ENCODE measurements at places on chromosomes 13 and 19.
A peak's percentile ranks its signal among the peaks of the same experiment; 100 is the strongest.

DNA sequence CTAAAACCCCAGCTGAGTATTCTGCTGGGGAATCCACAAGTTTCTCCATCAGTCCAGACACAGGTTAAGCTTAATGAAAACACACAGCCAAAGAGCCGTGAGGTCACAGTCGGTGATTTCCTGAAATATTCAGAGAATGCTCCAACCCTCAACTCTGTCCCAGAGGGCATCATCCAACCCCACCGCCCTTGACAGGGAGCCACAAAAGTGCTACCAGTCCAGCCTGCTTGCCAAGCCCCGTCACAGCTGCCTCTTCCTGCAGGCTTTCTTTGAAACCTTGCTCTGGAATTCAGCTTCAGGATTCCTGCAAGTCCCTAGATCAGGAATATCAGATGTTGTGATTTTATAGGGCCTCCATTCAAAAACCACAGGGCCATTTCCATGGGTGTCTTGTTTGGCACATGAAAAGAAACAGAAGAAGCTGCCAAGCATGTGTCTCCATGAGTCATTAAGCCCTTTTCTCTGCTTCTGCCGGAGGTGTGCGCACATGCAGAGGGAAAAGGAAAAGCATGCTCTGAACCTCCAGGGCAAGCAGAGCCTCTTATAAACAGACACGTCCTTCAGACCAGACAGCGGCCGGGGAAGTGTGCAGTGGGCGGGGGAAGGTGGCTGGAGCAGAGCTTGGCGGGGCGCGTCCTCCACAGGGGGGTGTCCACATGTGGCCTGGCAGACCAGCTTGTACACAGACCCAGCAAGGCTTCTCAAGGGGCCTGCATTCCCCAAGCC is 164.7 kb downstream of the KATNAL1 start:
- DNase-seq: peak; percentile 91

DNA sequence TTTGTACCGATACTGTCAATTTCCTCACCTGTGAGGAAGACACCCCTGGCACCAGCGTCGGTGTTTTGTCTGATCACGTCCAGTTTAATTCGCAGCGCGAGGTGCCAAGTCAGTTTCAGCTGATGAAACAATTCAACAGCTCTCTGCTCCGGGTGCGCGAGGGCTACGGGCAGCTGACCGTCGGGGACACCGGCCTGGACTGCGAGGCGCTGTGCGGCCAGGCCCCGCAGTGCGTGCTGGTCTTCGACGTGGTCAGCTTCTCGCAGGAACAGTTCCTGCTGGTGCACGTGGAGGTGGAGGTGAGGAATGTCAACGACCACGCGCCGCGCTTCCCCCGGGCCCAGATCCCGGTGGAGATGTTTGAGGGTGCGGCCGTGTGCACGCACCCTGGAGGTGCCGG is 171.5 kb downstream of the OLFM4 start:
- no peak for DNase-seq

- DNase-seq: no peak
Measured at GRCh38 chr19:14248578-14249011, 42.6 kb upstream of the ADGRL1 start.

- DNase-seq: no peak
Measured at GRCh38 chr19:29372921-29373797, 152.6 kb upstream of the VSTM2B start.

DNA sequence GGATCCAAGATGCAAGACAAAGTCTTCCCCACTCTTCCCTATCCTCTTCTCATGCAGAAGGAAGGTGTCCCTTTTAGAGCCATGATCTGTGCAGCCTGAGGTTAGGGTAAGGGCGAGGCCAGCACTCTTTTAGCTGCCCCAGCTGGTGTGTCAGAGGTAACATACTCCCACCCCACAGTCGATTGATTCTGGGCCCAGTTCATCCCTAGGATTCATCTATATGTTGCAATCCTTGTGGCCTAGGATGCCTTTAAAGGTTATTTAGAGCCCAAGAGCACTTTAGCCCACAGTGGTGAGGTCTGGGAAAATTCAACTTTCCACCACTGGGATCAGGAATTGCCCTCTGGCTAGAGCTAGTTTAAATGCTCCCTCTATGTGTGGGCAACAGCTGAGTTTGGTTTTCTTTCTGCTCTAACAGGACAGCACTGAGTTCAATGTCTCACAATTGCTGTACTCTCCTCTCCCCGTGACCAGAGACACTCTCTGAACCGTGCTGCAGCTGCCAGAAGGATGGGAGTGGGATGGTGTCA is 201.3 kb upstream of the SERP2 start:
- no peak for DNase-seq

- DNase-seq: no peak
Measured at GRCh38 chr19:42076380-42076944, 496 bp downstream of the ZNF574 start.

- no peak for DNase-seq
Measured at GRCh38 chr13:109955598-109955997, 169.2 kb upstream of the IRS2 start.

DNA sequence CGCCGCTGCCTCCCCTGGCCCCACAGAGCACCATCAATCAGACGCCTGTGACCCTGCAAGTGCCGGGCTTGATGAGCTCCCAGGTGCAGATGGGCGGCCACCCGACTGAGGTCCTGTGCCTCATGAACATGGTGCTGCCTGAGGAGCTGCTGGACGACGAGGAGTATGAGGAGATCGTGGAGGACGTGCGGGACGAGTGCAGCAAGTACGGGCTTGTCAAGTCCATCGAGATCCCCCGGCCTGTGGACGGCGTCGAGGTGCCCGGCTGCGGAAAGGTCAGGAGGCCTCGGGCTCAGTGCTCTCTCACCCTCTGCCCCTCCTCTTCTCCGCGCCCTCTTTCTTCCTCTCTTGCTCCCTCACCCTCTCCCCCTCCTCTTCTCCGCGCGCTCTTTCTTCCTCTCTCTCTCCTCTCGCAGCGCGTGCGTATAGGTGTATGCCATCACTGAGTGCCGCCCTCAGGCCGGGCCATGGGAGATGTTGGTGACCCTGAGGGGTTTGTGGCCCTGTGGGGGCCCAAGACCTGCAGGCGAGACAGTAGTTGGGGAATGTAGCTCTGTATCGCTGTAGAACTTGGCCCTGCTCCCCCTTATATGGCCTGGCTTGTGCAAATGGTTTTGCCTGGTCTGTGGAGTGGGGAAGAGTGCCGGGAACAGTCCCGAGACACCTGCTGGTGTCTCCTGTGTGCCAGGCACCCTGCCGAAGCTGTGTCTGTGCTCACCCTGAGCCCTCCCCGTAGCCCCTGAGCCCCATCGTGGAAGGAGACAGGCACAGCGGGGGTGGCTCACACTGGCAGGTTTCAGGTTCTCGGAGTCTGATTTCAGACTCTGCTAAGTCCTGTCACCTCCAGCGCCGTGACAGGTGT is 5.4 kb upstream of the EPN1 start:
- DNase-seq: no peak

- DNase-seq: no peak
Measured at GRCh38 chr19:31543456-31543855, 194.2 kb upstream of the TSHZ3 start.

GRCh38 chr19:1169411-1169791 is 4.7 kb downstream of the SBNO2 start:
- peak; percentile 18 for DNase-seq

GRCh38 chr13:50951366-50951765 is 41.8 kb downstream of the RNASEH2B start:
- DNase-seq: no peak

- no peak for DNase-seq
Measured at GRCh38 chr13:21846605-21847004, 175.7 kb downstream of the FGF9 start.

DNA sequence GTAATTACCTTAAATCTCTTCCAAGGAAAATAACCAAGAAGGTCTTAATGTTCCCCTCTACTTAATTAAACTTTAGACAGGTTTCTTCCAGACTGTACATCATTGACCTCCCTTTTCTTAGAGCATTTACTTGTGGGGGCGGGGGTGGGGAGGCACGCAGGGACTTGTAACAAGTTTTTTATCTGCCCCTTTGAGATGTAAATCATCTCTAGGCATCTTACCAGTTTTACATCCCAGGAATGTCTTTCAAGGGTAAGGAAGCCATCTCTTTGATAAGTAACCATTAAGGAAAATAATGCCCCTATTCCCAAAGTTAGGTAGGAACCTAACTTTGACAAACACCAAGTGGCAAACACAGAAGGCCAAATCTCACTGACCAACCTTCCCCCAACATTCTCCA is 528.6 kb downstream of the SUCLA2 start:
- DNase-seq: no peak

GRCh38 chr19:29813642-29814041 is 1.9 kb downstream of the CCNE1 start:
- no peak for DNase-seq

- DNase-seq: no peak
Measured at GRCh38 chr19:40270362-40271089, 14.6 kb downstream of the AKT2 start.

DNA sequence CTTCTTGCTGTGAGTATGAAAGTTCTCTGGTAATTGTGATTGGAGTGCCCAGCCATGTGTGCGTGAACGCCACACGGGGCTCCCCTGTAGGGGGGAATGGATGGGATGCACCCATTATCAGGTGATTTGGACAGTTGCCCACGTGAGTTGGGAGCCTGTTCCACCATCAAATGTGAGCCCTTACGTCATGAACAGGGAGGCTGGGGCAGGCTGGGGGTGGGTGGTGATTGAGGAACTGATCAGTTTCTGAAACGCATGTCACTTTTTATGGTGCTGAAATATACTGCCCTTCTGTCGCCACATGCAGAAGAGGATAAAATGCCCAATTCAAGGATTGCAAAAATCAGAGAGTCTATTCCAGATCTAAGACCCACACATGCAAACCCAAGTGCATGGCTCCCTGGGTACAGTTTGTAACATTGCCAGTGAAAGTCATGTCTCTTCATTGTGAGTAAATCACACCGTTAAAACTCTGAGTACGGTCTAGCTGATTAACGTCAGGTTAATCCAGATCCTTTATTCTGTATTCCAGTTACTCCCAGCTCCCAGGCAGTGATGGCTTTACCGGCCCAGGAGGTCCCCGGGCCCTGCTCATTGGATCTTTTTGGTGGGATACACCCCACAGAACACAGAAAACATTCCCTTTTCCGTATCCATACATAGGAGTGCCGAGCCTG is 90.2 kb downstream of the RAB20 start:
- DNase-seq: no peak

Measured in epithelial cell of esophagus (primary cell).